ENCODE measurements at places on chromosomes 2 and 18.

GRCh38 chr2:108388045-108388444 lies 10.3 kb downstream of the SULT1C4 start:
- DNase-seq = no peak

DNA sequence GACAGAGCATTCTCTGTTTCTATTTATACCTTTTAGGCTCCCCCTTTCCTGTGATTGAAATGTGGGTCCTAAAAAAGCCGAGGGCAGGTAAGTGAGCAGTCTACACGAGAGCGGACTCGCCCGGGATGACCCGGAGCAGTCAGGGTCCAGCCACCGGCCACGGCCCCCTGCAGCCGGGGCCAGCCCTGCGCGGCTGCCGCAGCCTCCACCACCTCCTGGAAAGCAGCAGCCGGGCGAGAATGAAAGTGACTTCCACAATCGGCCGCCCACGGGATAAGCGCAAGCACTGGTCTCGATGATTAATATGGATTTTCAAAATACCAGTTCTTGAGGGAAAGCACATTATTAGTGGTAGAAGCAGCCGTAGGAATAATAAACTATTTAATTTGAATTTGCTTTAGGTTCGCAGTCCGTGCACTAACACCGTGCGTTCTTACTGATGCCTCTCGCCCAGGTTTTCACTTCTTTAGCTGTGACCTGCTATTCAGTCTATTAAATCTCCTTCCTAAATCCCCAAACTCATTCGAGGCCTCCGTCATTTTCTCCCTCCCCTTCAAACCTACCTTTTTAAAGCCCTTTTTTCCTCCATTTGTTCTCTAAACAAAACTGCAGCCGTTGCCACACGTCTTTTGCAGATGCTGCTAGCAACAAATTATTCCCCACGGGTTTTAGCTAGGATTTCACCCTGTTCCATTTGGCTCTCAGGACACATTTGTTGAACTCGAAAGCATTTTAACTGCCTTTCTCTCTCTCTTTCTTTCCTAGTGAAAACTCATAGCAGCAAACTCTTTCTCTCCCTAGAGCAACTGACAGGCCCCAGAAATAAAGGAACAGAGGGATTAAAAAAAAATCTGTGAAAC lies 1015.1 kb upstream of the PIK3C3 start:
- DNase-seq = no peak

- DNase-seq = no peak
Observed at GRCh38 chr18:12658426-12659138, 675 bp upstream of the SPIRE1 start.

DNA sequence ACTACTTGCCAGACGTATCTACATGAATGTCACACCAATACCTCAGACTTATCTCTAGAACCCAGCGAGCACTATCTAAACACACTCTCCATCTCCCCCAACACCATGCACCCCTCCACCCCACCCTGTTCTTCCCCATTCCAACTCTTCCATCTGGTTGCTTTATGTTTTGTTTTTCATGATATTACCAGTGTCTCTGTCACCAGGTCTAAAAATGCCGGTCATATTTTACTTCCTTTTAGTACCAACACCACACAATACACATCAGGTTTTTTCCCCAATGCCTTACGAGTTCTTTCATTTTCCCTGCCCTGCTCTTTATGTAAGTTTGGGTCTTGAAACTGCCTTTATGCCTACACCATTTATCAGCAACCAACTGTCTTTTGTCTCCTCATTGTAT lies 10.2 kb upstream of the ITGA4 start:
- no peak for DNase-seq

DNA sequence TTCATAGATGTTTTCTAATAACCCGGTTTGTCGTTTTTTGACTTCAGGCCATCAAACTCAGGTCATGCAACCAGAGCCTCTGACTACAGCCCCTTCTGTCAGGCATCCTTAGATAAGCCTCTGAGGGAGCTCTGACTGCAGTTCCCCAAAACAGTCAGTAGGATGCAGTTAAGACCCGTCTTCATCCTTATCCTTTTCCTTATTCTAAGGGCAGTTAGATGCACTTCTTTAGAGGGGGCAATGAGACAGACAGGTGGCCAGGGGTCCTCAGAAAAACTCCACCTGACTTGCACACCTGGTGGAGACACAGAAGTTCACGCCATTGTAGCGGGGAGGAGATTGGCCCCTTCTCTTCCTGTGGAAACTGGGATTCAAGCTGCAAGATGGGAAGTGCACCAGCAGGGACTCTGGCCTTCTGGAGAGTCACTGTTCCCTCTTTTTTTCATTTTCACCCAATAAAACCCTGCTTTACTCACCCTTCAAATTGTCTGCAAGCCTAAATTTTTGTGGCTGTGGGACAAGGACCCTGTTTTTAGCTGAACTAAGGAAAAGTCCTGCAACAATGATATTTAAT lies 104.8 kb upstream of the TFPI start:
- no peak for DNase-seq

DNA sequence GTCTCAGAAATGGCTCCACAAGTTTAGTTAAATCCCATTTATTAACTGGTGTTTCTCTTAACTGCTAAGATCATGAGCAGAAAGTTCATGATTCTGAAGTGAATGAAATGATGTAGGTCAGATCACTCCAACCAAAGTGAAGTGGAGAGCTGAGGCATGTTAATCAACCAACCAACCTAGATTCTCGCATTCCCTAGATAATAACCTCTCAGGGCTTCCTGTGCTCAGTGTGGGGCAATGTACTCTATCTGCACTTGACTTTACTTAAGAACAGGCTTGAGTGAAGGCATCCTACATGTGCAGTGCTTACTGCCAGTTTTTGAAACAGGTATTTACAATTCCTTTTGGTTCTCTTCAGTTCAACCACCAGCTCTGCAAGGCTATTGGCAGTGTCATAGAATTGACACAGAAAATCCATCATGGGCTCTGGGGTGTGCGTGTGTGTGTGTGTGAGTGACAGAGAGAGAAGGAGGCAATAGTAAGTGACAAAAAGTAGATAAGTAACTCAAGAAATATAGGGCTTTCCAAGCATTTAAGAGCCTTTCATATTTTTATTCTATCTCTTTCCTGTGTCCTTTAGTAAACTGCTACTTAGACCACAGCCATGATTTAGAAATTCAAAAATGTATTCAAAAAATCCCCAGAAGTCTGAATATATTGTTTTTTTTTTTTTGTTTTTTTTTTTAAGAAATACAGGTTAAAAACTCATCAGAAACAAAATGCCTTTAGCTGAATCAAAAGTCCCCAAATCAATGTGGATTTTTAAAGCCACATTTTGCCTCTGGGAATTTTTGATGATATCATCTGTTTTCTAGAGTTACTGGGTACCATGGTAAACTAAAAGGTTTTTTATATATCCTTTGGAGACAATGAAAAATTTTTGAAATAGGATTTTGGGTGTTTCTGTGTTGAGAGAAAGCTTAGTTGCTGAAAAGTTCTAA lies 28.6 kb downstream of the DOCK10 start:
- no peak for DNase-seq
